CD4-positive, alpha-beta T cell (primary cell): ENCODE measurements at places on chromosomes 5 and 9. TPM values are rescaled to one million over a fixed set of nuclear protein-coding genes. Genes with fewer than 3 reads are reported as not detected.
A peak's percentile ranks its signal among the peaks of the same experiment; 100 is the strongest.

The SPATA31D3 gene
- not detected for total RNA-seq

GRCh38 chr9:7799234-7799943, at the start of gene DMAC1:
TSS of gene DMAC1 (minus strand) at chr9:7799778. CDS start at chr9:7799734, 44 bp downstream.
- H3K27me3 ChIP-seq = no peaks in the 10 kb centered on the region
- peaks cover 12% of the 10 kb centered on the region for H3K4me1 ChIP-seq
- peak within 1 kb of the TSS; percentile 91 for H3K27ac ChIP-seq
- peak within 1 kb of the TSS; percentile 88 for H3K4me3 ChIP-seq
- H3K36me3 ChIP-seq = peaks cover 30% of the 10 kb centered on the region

The C5orf58 gene
- not detected for total RNA-seq

The SLC25A2 gene
- total RNA-seq = not detected

- no peaks in the 10 kb centered on the region for H3K36me3 ChIP-seq
- no peak overlapping the region for H3K4me3 ChIP-seq
- H3K27ac ChIP-seq = no peak overlapping the region
- no peaks in the 10 kb centered on the region for H3K4me1 ChIP-seq
- H3K27me3 ChIP-seq = no peaks in the 10 kb centered on the region
- no peak for DNase-seq
These were observed 39.3 kb downstream of the NUDT12 start for GRCh38 chr5:103523319-103523718.

DNA sequence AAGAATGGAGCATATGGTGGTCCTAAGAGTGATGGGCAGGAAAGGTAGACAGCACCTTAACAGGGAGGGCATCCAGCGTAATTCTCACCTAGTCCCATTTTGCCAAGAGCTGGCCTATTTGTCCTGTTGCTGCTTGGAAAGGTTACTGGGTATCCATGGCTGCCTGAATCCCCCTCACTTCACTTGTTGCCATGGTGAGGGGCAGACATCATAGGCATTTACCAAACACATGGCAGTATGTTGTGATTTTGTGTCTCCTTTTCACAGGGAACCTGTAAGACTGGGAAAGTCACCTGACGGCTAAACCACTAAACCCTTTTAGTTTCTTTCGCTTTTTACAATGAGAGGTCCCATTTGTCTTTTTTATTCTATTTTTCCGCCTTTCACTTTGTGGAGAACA, 227.1 kb downstream of the CD180 start:
- no peak overlapping the region for H3K4me3 ChIP-seq
- no peaks in the 10 kb centered on the region for H3K4me1 ChIP-seq
- no peak for DNase-seq
- H3K27me3 ChIP-seq = no peaks in the 10 kb centered on the region
- H3K27ac ChIP-seq = no peak overlapping the region

GRCh38 chr9:113695901-113696300, 180.2 kb upstream of the ZNF618 start:
- DNase-seq = peak; percentile 50
- H3K4me3 ChIP-seq = no peak overlapping the region
- H3K4me1 ChIP-seq = peaks cover 19% of the 10 kb centered on the region
- H3K27ac ChIP-seq = no peak overlapping the region
- no peaks in the 10 kb centered on the region for H3K36me3 ChIP-seq
- peaks cover 4% of the 10 kb centered on the region for H3K27me3 ChIP-seq

GRCh38 chr9:89622933-89623861, 18.4 kb downstream of the GADD45G start:
- no peak for DNase-seq
- no peaks in the 10 kb centered on the region for H3K36me3 ChIP-seq
- no peak overlapping the region for H3K27ac ChIP-seq
- H3K4me3 ChIP-seq = no peak overlapping the region
- no peaks in the 10 kb centered on the region for H3K4me1 ChIP-seq

The SLC45A2 gene
- total RNA-seq = not detected

The TCF7 gene
- total RNA-seq = 480 TPM

The GPX8 gene
- total RNA-seq = not detected

The OLFM1 gene
- total RNA-seq = not detected

- DNase-seq = no peak
- H3K27ac ChIP-seq = no peak overlapping the region
- H3K36me3 ChIP-seq = no peaks in the 10 kb centered on the region
- H3K27me3 ChIP-seq = no peaks in the 10 kb centered on the region
These were observed 420.1 kb downstream of the IRX1 start for GRCh38 chr5:4015709-4016108.

- no peaks in the 10 kb centered on the region for H3K4me1 ChIP-seq
- H3K27me3 ChIP-seq = no peaks in the 10 kb centered on the region
- H3K4me3 ChIP-seq = no peak overlapping the region
- H3K27ac ChIP-seq = no peak overlapping the region
- no peak for DNase-seq
- peaks cover 61% of the 10 kb centered on the region for H3K36me3 ChIP-seq
These were observed 144.6 kb downstream of the DOCK2 start for GRCh38 chr5:169781420-169782345.

- no peaks in the 10 kb centered on the region for H3K36me3 ChIP-seq
- no peaks in the 10 kb centered on the region for H3K27me3 ChIP-seq
- no peak overlapping the region for H3K27ac ChIP-seq
- no peak for DNase-seq
- no peaks in the 10 kb centered on the region for H3K4me1 ChIP-seq
- no peak overlapping the region for H3K4me3 ChIP-seq
These were observed 1538.5 kb upstream of the CDH6 start for GRCh38 chr5:29654954-29655353.

DNA sequence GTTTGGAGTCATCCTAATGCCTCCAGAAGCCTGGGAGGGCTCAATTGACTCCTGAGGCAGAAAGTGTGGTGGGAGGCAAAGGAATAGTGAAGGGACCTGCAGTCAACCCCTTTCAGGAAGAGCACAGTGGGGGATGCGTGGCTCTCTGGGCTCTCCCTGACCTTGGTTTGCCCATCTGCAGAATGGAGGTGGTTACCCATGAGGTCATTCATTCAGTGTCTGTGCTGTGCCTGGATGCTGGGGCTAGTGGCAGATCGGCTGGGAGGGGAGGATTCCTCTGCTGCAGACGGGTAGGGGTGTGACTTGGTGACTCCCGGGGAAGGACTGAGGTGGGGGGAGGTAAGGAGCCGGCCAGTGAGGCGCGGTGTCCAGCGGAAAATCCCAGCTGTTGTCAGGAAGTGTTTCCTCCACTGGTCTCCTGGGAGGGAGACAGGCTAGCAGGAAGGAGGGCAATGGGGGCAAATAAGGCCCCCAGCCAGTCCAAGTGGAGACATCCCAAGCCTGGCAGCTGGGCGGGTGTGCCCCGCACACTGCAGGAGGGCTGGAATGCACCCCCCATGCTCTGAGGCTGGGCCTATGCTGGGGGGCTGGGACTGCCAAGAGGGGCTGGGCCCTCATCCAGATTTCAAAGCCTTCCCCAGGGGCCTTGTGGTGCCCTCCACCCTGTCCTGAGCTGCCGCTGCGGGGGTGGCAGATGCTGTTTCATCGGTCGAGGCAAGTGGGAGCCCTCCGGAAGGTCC, 10.9 kb downstream of the CXXC5 start:
- no peak overlapping the region for H3K4me3 ChIP-seq
- peaks cover 2% of the 10 kb centered on the region for H3K27me3 ChIP-seq
- H3K27ac ChIP-seq = no peak overlapping the region
- no peaks in the 10 kb centered on the region for H3K36me3 ChIP-seq
- peaks cover 10% of the 10 kb centered on the region for H3K4me1 ChIP-seq

The TRMT10B gene
- 6.6 TPM for total RNA-seq

DNA sequence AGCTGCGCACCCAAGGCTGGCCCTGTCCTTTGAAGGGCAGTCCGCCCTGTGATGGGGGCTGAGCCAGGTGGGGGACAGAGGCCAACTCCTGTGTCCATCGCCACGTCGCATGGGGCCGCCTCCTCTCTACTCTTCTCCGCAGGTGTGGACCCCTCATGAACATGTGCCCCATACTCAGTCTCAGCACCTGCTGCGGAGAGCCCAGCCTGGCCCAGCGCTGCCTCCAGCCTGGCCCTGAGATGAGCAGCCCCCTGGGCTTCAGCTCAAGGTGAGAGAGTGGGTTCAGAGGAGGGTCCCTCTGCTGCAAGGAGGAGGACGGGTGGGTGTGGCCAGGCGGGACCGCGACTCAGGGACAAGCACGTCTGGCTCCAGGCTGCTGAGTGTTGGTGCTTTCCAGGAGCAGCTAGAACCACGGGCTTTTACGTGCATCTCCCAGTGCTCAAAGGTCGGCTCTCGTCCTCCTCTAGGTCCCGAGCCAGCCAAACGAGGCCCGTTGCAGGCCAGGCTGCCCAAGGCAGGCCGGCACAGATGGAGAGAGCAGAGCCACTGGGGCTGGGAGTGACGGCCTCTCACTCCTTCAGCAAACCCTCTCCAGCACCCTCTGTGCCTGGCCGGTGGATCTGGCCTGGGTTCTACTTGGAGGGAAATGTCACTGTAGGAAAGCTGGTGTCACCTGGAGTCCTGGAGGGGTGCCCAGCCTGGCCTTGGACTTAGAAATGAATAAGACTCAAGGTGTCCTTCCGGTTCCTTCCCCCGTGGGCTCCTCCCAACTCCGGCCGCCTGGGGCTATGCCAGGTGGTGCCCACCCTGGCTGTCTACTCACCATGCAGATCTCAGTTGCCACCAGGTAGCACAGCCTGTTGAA, 48.9 kb upstream of the RNF130 start:
- H3K4me3 ChIP-seq = no peak overlapping the region
- H3K27me3 ChIP-seq = no peaks in the 10 kb centered on the region
- peak; percentile 9 for DNase-seq
- H3K36me3 ChIP-seq = no peaks in the 10 kb centered on the region
- H3K27ac ChIP-seq = no peak overlapping the region

- no peaks in the 10 kb centered on the region for H3K27me3 ChIP-seq
- DNase-seq = no peak
- H3K27ac ChIP-seq = no peak overlapping the region
These were observed 79.6 kb upstream of the RNU6ATAC start for GRCh38 chr9:134243778-134244467.

DNA sequence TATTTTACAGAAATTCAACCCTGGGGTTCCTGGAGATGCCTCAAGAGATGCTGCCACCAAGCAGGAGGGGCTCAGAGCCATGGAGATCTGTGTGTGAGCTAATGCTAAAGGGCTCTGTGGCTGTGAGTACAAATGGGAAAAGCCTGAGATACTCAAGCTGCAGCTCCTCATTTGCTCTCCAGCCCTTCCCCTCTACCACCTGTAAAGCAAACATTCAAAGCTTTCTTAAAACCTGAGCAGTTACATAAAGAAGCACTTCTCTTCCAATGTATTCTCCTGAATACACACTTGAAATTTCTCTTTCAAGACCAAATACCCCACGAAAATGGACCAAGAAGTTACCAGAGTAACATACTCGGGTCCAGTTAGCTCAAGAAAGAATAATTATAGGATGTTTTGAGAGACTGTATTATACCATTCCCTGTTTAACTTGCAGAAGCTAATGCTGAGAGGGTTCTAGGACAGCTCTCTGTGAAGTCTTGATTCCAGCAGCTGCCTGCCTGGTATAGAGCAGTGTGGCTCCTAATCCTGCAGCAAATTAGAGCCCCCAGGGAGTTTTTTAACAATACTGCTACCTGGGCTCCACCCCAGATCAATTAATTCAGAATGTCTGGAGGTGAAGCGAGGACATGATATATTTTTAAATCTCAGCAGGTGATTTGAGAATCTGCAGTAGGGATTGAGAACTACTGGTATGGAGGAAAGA, 21.1 kb downstream of the RGS7BP start:
- H3K4me3 ChIP-seq = no peak overlapping the region
- H3K4me1 ChIP-seq = no peaks in the 10 kb centered on the region
- no peaks in the 10 kb centered on the region for H3K36me3 ChIP-seq
- no peak for DNase-seq

- no peaks in the 10 kb centered on the region for H3K27me3 ChIP-seq
- no peaks in the 10 kb centered on the region for H3K4me1 ChIP-seq
- no peak for DNase-seq
- H3K36me3 ChIP-seq = no peaks in the 10 kb centered on the region
- H3K4me3 ChIP-seq = no peak overlapping the region
- no peak overlapping the region for H3K27ac ChIP-seq
These were observed 304.4 kb upstream of the SMC2 start for GRCh38 chr9:103789686-103790085.

GRCh38 chr9:35859310-35859989, 10.8 kb downstream of the OR13J1 start:
- no peaks in the 10 kb centered on the region for H3K4me1 ChIP-seq
- no peaks in the 10 kb centered on the region for H3K27me3 ChIP-seq
- no peaks in the 10 kb centered on the region for H3K36me3 ChIP-seq
- H3K4me3 ChIP-seq = no peak overlapping the region
- no peak for DNase-seq

DNA sequence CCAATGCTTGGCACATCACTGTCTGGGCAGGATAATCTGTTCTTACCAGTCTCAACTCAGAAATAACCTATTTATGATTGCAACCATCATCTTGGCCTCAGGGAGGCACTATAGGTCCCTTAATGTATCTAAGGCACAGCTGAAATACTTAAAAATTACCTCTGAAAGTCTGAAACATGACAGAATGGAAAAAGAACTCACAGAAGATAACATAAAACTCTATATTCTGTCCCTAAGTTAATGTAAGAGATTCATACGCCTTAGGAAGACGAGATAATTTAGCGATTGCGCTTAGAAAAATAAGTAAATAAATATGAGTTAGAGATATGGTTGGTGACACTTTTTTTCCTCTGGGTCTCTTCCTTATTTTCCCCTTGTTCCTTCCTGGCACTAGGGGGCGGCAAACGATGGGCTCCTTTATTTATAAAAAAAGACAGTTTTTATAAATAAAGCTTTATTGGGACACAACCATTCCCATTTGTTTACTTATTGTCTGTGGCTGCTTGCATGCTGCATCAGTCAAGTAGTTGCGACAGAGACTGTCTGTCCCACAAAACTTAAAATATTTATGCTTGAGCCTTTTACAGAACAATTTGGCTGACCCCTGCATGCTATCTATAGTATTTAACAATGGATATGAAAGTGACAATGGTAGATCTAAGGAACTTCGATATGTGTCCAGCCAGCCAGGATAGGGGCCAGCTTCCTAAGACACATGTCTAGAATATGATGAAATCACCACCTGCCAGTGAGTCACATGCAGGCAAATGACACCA, 79.6 kb downstream of the PDE4D start:
- DNase-seq = peak; percentile 11
- H3K27me3 ChIP-seq = peaks cover 6% of the 10 kb centered on the region
- H3K4me1 ChIP-seq = peaks cover 3% of the 10 kb centered on the region
- no peaks in the 10 kb centered on the region for H3K36me3 ChIP-seq
- H3K27ac ChIP-seq = no peak overlapping the region

The EIF4E1B gene
- not detected for total RNA-seq

GRCh38 chr9:14989811-14990210, 79.6 kb upstream of the FREM1 start:
- H3K4me3 ChIP-seq = no peak overlapping the region
- DNase-seq = no peak
- no peaks in the 10 kb centered on the region for H3K27me3 ChIP-seq
- no peaks in the 10 kb centered on the region for H3K36me3 ChIP-seq
- no peak overlapping the region for H3K27ac ChIP-seq

DNA sequence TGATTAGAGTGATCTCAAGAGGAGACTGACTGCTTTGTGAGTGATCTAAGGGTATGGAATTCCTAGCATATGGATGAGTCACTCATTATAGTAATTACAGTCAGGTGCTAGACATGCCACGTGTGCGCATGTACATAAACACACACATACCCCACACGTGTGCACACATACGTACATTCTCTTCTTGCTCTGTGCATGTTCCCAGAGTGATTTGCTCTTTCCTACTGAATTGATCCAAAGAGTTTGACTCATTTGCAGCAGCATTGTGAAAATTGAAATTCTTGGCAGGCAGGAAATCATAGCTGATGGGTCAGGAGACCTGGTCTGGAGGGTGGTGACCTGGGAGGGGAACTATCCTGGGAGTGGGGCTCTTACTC, 63.8 kb downstream of the ANGPTL2 start:
- peaks cover 4% of the 10 kb centered on the region for H3K36me3 ChIP-seq
- DNase-seq = no peak
- no peaks in the 10 kb centered on the region for H3K27me3 ChIP-seq
- no peak overlapping the region for H3K27ac ChIP-seq
